Renal cortex interstitium (tissue), 15 donors: ENCODE measurements at places on chromosomes 1 and 21. TPM values are rescaled to one million over a fixed set of nuclear protein-coding genes. Genes with fewer than 3 reads are reported as not detected.

The TMPRSS15 gene
- polyA plus RNA-seq, result 0.23 TPM

The ATP6V1G3 gene
- polyA plus RNA-seq, result 6.7 TPM

The FMO5 gene
- polyA plus RNA-seq, result 6.5 TPM

- DNase-seq, result no peak
These were observed 2.6 kb upstream of the RNF2 start for GRCh38 chr1:185042737-185043136.

DNA sequence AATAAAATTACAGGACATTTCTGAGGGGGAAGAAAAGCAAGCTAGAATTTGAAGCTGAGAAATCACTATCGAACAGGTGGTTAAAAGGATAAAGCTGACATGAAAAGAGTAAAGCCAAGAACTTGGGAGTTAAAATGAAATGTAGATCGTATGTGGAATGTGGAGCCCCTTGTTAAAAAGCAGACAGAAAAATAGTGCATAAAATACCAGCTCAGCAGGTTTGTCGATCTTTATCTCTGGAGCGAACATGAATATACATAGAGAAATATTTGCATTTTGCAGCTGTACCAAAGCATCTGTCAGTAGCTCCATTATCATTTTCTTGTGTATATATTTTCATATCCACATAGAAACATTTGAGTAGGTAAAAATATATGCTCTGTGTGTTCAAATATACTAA lies 73.6 kb upstream of the CDC42BPA start:
- DNase-seq, result no peak

GRCh38 chr1:152941037-152941711 lies 5.8 kb upstream of the SPRR5 start:
- DNase-seq, result no peak

DNA sequence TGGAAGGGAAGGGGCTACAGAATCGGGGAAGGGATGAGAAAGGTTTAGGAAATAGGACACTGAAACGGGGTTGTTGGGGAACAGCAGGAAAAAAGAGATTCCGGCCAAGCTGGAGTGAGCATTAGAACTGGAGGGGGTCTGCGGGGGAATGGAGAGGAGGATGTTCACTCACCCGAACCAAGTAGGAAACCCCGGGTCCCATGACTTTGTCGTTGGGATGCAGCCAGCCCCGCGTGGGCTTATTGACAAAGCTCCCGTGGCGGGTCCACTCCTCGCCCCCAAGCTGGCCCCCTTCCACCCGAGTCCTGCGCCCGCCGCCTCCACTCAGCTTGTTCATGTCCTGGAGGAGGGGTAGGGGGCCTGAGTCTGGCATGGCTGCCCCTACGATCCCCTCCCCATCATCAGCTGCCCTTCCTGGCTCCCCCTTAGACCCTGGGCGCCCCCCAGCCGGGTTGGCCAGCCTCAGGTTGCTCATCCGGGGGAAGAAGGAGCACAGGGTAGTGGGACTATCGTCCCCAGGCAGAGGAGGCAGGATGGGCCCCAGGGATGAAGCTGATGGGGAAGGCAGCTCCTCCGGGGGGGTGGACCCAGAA lies 591 bp downstream of the SHC1 start:
- no peak for DNase-seq
